ENCODE measurements at places on chromosomes 5 and 9.
A peak's percentile ranks its signal among the peaks of the same experiment; 100 is the strongest.

DNA sequence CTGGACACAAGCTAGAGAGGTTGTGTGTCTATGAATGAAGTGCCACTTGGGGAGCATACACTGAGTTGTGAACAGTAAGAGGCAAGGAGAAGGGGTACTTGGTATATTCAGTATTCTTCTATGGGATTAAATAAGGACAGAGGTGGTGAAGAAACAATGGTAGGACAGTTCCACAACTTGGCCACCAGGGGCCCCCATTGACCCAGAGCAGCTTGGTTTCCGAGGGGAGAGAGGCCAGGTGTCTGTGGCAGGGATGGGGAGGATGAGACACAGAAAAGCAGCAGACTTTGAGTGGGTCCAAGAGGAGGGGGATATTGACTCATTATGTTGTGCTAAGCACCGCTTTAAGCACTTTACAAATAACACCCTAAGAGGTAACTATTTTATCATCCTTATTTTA is 220.6 kb downstream of the MELK start:
- no peak for DNase-seq

DNA sequence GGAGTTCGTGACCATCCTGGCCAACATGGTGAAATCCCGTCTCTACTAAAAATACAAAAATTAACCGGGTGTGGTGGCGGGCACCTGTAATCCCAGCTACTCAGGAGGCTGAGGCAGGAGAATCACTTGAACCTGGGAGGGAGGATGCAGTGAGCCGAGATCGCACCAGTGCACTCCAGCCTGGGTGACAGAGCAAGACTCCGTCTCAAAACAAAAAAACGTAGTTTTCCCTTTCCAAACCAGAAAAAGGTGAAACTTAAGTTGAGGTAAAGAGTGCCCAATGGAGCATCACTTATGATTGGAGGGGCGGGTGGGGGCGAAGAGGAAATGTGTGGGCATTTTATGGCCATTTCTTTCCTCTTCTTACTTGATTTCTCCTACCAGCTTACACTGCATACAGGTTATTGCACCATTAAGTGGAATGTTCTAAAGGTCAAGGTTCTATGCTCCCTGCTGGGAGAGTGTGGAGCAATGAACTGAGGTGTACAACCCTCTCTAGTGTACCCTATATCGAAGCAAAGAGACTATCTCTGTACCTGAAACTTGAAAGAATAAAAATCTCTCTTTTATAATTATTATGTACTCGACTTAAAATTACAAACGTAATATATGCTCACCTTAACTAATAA is 136.2 kb downstream of the DEPDC1B start:
- DNase-seq = no peak

GRCh38 chr5:6000867-6001266 is 377.5 kb downstream of the MED10 start:
- no peak for DNase-seq

DNA sequence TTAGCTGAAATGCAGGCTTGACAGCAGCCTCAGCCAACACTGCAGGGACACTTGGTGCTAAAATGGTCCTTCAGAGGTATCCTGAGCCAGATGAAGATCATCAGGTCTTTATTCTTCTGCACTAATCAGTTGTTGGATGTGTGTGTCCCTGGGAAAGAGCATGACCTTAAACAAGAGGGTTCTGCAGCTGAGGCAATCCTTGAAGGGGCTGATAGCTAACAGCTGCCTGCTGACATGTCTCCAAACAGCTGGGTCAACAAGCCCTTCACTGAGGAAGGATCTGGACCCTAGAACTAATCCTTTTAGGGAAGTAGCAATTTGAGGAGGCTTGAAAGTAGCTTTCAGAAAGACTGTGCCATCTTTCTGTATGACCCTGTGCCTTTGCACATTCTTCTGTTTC is 376.3 kb upstream of the ACTBL2 start:
- no peak for DNase-seq

GRCh38 chr5:72242796-72243475 is 77.1 kb downstream of the MRPS27 start:
- no peak for DNase-seq

DNA sequence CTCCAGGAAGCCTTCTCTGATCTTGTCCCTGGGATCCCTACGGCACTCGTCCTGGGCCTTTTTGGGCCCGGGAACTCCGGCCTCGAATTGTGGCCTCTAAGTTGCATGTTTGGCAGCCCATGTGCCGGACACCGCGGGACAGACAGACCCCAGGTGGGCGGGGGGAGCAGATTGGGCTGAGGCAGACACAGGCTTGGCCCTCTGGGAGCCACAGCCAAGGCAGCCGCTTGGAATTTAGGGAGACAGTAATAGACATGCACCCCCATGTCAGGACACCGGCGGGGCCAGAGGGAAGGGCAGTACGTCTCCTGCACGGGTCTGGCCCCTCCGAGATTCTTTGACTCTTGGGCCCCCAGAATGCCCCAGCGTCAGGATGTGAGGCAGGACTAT is 36.2 kb downstream of the ADAMTSL2 start:
- no peak for DNase-seq

GRCh38 chr5:90878549-90879196 is 320.1 kb downstream of the ADGRV1 start:
- no peak for DNase-seq

- DNase-seq = peak; percentile 59
These were observed 13.2 kb downstream of the TTC39B start for GRCh38 chr9:15293804-15294316.

- peak; percentile 3 for DNase-seq
These were observed at the start of gene TGFBI for GRCh38 chr5:136028782-136029742. TGFBI (plus strand) TSS chr5:136028988; CDS start chr5:136029056, 68 bp downstream.

DNA sequence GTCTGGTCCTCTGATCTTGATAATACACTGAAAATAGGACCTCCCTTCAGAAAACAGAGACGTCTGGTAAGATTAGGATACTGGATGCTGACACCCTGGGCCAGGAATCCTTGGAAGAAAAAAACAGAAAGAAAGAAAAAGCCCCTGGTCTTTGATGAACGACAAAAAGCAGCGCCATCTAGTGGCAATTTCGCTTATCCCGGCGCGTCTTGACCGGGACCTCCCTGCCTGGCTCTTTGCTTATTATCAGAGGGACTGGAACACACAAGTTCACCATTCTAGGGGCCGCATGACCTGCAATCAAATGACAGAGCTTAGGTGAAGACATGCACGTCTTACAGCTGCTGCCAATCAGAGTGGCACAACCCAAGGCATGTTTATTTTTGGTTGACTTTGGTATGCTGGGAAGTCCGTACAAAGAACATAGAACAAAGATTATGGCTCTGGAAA is 114.9 kb upstream of the NFIB start:
- DNase-seq = no peak

DNA sequence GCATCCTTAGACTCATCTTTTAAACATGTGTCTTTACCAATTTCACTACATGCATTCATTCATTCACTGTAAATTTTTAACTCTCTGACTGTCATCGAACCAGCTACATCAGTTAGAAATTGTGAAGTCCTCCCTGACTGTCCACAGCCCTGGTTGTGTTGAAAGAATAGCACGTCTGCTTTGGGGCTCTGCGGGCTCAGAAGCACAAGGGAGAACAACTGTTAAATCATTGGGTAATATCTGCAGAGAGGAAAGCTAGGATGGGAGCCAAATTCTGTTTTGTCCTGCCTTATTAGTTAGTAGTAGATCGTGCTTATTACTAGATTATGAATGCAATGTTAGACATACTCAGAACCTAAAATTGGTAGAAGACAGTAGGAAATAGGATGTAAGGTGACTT is 26.3 kb upstream of the FAM120AOS start:
- no peak for DNase-seq

DNA sequence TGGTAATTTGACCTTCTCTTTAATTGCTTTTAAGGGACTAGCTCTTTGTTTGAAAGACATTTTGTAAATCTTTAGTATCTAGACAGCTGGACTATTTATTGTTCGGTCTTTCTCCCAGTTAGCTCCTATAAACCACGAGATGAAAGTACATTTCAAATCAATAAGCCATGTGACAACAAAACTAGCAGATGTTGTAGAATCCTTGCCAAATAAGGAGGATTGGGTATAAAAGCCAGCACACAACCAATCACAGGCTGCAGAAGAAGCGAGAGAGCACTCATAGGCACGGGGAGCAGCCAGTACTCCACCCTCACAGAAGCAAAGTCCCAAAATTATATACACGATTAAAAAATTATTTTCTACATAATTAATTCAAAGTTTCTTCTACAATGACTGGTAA is 8.1 kb upstream of the OMD start:
- DNase-seq = no peak

- DNase-seq = no peak
These were observed 98.3 kb downstream of the PSD2 start for GRCh38 chr5:139893873-139894272.

- no peak for DNase-seq
These were observed 1035.7 kb upstream of the NUDT12 start for GRCh38 chr5:104598285-104598684.

DNA sequence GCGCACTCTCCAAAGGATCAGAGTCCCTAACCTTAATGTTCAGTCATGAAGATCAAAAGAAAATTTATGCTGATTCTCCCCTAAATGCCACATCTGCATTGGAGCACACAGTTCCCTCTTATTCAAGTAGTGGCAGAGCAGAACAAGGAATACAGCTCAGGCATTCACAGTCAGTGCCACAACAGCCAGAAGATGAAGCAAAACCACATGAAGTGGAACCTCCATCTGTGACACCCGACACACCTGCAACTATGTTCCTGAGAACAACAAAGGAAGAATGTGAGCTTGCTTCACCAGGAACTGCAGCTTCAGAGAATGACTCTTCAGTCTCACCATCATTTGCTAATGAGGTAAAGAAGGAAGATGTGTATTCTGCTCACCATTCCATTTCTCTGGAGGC is 40.0 kb downstream of the CMYA5 start:
- DNase-seq = no peak

DNA sequence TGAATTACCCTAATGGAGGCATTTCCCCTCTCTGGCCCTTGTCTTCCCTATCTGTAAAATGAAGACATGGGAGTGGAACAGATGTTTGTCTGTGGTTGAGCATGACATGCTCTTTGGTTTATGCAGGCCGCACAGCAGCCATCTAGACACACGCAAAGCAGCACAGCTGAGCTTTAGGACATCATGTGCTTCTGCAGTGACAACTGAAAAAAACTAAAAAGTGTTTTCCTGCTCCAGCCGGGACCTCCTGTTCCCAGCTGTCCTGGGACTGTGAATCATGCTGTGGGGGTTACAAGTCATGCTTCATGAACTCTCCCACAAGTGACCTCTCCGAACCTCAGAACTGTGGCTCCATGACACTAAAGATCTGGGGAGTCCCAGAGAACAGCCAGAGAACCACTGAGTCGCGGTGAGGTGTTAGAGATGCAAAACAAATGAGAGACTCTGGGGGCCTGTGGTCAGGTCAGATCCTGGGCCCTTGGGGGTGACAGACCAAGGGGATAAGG is 1.7 kb downstream of the SMIM3 start:
- DNase-seq = no peak

- no peak for DNase-seq
These were observed 447.3 kb upstream of the MPDZ start for GRCh38 chr9:13726746-13727145.

DNA sequence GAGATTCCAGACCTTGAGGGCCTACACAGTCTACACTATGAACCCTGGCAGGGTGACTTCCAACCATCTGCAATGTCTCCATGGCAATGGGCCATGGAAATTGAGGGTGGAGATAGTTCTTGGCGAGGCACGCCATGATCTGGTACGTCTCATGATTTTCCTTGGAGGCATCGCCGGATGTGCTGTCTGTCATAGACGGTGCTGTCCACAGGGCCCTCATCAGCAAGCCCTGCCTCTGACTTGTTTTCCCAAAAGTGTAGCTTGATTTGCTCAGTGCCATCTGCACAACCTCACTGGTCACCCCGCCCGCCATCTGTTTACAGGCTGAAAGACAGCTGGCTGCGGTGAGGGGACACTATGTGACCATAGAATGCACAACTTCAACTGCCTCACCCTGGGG is 73.5 kb downstream of the BOD1 start:
- DNase-seq = no peak

- no peak for DNase-seq
These were observed 3.5 kb downstream of the PAX5 start for GRCh38 chr9:37030611-37030939.

DNA sequence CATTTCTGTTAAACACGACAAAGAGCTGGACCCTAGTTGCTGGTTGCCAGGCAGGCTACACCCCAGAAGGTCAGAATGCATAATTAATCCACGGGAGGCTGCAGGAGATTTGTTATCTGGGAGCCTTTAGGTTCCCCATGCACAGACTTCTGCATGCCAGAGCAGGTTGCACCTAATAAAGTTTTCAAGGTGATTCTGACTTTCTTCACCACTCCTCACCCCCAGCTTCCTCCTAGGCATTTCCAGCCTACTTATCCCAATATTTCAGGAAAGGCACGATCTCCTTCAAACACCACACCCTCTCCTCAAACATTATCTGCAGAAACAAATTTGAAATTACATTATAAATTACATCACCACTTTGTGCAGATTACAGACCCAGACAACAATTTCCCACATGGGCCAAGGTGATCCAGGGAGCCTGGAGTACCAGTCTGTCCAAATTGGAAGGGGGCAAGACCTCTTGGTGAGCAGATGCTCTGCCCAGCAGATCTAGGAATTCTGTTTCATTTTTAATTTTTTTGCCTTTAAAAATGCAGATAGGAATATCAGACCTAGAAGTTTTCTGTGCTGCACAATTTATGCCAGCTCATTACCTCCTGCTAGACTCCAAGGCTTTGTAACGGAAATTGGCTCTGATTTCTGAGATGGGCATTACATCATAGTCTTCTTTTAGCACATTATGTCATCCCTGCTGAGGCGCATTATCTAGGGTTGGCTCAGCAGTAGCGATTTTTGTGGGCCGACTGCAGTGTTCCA is 363.4 kb upstream of the SLC30A5 start:
- DNase-seq = no peak

DNA sequence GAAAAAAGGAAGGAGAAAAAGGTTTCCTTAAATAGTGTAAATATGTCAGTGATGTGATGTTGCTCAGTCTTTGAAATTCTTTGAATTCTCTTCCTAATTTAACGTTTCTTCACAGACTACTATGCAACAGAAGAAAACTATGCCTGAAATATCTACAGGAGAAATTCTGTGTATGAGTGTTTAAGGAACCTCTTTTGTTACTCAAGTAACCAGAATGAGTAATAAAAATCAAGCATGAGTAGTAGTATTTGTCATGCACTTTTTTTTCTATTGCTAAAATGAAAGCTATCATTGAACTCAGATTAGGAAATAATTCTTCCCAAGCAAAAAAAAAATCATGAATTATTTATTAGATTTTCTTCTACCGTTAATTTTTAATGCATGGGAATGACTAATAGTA is 20.3 kb upstream of the THG1L start:
- no peak for DNase-seq
